ENCODE measurements at places on chromosomes 1 and 21.

DNA sequence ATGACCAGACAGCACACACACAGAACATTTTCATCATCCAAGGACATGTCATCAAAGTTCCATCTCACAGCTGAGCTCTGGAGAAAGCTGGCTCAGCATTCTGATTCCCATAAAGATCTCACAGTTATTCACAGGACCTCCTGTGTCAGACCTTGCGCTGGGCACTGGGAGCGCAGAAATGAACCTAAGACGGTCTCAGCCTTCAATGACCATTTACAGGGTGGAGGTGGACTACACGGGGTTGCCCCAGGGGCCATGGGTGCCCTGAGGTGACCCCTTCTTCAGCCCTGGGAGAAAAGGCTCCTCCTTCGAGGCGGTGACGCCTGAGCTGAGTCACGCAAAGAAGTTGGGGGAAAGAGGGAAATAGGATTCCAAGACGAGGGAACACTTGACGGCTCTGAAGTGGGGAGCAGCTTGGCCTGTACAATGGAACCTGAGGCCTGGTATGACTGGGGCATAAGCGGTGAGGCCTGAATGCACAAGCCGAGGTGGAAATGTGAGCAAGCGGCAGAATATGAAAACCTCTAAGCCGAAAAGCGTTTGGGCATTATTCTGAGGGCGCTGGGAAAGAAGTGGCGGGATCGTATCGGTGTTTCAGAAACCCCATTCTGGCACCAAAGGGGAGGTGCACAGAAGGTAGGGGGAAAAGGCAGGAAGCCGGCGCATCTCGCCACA is 797 bp downstream of the CC2D1B start:
- DNase-seq: no peak

GRCh38 chr1:224782281-224783000 is 147.0 kb upstream of the DNAH14 start:
- DNase-seq: no peak

DNA sequence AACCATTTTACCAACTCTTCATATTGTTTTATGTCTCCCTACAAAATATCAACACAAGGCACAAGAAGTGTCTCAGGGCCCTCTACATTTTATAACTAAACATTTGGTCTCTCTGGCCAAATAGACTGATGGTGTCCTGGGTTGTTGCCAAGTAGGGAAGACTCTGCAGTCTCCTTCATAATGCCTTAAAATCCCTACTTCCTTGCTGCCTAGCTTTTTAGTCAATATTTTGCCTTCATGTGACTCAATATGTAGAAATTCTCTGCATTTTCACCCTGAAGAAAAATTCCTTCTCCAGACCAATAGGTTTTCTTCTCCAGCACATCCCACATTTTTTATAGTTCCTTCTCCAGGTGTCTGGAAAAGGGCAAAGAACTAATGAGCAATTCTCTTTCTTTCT is 72.6 kb upstream of the IPO9 start:
- no peak for DNase-seq

- peak; percentile 29 for DNase-seq
Observed at GRCh38 chr1:12480748-12481362, 137.2 kb downstream of the DHRS3 start.

- DNase-seq: no peak
Observed at GRCh38 chr1:78492386-78492950, 1.7 kb downstream of the PTGFR start.

DNA sequence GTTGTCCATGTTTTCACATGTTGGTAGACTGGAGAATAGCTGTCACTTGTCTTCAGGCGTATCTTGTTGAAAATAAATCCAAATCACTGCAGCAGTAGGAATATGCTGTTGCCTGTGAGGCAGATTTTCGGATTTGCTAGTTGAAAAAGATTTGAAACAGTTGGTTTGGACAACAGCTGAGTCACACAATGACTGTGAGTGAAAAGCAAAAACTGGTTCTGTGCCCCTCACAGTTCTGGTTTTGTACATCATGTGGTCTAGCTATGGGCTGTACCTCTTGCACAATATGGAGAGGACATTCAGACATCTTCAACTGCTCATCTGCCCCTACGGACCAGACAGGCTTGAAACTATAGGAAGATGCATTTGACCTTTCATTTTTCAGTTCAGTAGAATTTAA is 1.8 kb downstream of the ARF1 start:
- no peak for DNase-seq

GRCh38 chr1:93005252-93005598 is 44.0 kb upstream of the DIPK1A start:
- no peak for DNase-seq

DNA sequence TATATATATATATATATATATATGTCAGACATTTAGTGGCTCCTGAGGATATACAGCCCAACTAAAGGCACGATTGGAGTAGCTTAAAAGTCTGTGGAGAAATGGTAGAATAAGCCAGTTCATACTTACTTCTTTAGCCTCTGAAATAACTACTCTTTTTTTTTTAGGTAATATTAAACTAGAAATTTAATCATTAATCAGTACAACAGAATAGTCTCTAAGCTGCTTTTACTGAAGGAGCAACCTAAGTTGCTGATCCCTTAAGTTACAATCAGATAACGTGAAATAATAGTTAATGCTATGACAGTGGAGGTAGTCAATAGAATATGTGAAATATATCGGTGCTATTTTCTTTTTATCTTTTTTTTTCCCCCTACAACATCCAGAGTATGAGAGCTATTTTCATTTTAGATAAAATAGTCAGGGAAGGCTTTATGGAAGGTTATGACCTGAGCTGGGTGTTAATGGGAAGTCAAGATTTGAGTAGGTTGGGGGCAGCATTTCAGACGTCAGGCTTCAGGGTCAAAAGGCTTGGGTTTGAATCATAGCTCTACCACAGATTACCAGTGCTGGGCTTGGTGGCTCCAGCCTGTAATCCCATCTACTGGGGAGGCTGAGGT is 15.6 kb downstream of the ZMPSTE24 start:
- no peak for DNase-seq

DNA sequence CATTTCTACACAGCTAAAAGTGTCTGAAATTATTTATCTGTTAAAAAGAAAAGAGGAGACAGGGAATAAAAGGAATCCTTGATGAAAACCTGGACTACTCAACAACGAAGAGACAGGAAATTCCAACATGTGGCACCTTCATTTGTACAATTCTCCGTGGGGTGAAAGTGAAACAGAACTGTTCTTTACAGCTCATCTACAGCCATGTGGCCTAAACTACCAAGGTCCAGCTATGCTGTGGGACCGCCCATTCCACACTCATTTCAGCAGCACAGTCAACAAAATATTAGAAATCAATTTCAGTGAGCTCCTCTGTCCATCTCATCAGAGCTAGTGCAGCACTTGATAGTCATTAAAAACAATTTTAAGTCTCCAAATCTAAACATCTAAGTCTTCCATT is 44.0 kb downstream of the UBR4 start:
- DNase-seq: no peak

Data from activated CD4-positive, alpha-beta T cell treated with anti-CD3 and anti-CD28 coated beads for 4 hours (primary cell).